ENCODE measurements at places on chromosomes 2 and 18.

GRCh38 chr2:191757208-191757607, 79.3 kb downstream of the NABP1 start:
- DNase-seq: no peak

DNA sequence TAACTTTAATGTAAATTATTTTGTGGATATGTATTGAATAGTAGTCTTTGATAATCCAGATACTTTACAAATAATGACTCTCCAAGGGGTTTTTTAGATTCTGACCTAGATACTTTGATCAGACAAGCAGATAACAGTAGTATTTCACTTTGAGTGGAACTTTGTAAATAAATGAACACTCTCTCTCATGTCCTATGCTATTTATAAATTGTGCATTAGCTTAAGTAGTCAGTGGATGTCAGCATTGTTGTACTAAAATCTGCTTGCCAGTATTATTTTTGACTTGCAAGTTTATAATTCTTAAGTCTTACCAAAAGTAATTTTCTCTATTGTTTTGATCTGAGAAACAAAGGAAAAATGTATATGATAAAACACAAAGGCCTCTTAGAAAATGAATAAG, 1113.1 kb upstream of the NRXN1 start:
- no peak for DNase-seq

GRCh38 chr2:192544371-192544955, 349.7 kb upstream of the TMEFF2 start:
- DNase-seq: no peak

DNA sequence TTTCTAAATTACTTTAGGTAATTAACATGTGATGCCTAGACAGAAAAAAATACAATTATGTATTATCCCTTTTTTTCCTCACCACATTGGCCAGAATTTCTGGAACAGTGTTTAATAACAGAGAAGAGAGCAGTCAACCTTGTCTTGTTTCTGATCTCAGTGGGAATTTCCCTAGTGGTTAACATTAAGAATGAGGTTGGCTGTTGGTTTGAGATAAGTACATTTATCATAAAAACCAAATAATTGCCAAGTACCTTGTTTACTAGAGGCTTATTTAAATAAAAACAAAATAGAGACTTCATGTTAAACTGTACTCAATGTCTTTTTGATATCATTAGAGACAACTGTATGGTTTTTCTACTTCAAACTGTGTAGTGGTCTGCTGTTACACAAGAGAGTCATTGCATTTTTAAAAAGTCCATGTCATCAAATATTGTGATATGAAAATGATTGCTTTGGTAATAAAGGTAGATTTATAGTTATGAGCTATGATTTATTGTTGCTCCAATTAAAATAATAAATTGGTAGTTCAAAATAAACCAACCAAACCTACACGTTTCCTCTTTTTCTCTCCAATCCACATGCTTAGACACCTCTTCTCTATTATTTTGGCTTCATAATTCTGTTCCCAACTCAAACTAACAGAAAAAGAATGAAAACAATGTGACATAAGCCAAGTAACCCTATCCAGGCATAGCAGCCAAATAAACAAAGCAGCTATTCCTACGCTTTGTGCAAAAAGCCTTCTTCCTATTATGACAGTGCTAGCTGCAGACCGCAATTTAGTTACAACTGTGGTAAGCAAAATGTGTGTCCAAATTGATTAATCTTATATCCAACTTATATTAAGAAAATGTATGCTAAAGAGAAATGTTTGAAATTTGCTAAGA, 20.9 kb upstream of the TANK start:
- DNase-seq: no peak

GRCh38 chr2:158975271-158975921, 7.0 kb downstream of the TANC1 start:
- DNase-seq: no peak
